EL (cell line): ENCODE measurements at places on chromosomes 5 and 9.
A peak's percentile ranks its signal among the peaks of the same experiment; 100 is the strongest.

GRCh38 chr9:33265211-33265865, 489 bp downstream of the CHMP5 start:
- peak; percentile 15 for DNase-seq

DNA sequence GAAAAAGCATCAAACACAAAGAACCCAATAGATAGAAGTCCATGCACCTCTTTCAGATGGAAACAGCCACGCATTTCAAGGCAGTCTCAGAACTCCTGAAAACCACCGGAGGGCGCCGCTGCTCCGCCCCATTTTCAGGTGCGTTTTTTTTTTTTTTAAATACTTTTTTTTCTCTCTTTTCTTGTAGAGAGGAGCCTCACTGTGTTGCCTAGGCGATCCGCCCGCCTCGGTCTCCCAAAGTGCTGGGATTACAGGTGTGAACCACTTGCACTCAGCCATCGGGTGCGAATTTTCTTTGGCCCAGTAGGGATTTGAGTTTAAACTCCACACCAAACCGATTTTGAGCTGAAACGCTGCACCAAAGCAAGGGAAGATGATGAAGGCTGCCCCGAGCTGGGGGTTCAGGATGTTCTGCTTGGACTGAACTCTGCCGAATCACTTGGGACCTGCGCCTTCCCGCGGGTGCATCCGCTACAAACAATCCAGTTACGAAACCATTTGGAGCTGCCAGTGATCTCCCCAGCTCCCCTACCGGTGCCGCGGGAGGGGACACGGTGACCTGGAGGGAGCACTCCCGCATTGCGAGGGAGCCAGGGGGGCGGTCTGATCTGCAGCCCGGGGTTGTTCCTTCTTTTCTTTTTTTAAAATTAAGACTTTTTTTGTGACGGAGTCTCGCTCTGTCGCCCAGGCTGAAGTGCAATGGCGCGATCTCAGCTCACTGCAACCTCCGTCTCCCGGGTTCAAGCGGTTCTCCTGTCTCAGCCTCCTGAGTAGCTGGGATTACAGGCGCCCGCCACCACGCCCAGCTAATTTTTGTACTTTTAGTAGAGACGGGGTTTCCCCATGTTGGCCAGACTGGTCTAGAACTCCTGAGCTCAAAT, 1.4 kb downstream of the PTGR1 start:
- peak; percentile 64 for DNase-seq

GRCh38 chr5:149839761-149840160, 104.8 kb downstream of the PDE6A start:
- no peak for DNase-seq

- DNase-seq = peak; percentile 70
These were observed 2.4 kb upstream of the VAV2 start for GRCh38 chr9:133994353-133995011.

- peak; percentile 92 for DNase-seq
These were observed 34.4 kb downstream of the MAP1B start for GRCh38 chr5:72141440-72142355.

DNA sequence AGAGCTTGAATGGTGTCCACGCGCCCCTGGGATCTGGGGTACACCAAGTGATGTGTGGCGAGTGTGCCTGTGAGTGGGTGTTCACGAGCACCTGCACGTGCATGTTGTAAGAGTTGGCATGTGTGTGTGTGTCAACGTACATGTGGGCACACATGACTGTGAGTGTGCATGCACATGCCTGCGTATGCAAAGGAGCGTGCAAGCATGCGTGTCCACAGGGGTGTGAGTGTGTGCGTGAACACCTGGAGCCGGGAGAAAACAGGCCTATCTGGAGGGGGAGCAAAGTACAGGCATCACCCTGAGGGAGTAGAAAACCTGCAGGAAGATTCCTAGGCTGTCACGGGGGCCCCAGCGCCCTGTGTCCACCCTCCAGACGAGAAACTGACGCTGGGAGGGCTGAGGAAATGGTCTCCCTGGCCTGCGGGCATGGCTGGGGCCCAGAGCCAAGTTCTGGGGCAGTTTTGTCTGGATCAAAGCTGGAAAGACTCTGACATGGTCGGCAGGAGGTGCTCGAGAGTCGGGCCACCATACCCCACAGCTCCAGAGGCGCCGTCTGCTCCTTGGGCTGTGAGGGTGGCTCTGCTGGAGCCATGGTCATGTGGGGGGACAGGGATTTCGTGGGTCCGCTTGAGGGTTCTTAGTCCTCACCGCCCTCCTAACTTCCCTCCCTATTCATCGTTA, 31.8 kb downstream of the PTGES start:
- no peak for DNase-seq

GRCh38 chr9:1446671-1447070, 396.5 kb downstream of the DMRT2 start:
- DNase-seq = no peak

GRCh38 chr5:90231688-90232087, 177.9 kb downstream of the CETN3 start:
- no peak for DNase-seq

DNA sequence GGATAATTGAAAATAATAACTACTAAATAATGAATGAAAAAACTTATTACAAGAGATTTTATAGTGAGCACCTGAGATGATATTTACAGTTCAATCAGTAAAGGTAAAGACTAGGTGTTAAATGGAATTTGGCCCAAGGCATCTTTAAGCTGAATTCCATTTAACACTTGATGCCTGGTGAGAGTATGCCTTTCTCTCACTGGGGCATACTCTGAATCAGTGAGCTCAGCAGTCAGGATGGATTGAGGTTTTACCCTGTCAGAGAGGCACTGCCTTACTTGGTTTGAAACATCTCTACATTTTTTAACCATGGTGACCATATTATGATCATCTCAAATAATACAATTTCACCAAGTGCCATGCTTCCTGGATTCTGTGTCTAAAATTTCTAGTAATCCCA, 1416.3 kb downstream of the MAT2B start:
- no peak for DNase-seq

DNA sequence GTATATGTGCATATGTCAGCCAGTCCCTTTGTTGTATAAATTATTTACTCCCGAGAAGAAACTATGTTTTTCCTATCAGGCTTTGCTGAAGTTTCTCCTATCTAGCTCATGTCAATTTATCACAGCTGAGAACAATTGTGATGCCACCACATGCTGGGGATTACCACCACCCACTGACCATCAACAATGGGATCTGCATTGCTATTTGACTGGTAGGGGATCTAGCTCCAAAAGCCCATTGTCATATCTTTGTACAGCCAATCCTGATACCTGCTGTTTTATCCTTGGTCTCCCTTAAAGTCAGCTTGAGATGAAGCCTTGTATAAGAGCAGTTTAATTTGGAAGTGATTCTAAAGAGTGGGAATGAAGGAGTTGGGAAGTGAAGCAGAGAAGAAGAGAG, 53.9 kb upstream of the KCNN2 start:
- DNase-seq = no peak

DNA sequence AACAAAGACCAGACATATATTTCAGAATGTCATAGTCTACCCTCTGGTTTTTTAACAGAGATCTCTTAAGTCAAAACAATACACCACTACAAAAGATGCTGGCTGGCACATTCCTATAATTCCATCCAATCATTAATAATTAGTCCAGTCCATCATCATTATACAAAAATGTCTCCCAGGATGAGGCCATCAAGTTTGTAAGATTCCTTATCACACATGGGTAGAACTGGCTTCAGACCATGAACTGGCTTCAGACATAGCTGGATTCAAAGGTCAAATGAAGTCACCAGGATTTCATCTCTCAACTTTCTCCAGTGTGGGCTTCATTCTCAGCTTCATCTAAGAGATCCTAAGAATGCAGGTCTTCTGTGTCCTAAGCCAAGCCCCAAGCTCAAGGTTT, 147.1 kb downstream of the ENC1 start:
- peak; percentile 54 for DNase-seq

GRCh38 chr9:130426883-130427282, 17.9 kb upstream of the ASS1 start:
- peak; percentile 92 for DNase-seq

DNA sequence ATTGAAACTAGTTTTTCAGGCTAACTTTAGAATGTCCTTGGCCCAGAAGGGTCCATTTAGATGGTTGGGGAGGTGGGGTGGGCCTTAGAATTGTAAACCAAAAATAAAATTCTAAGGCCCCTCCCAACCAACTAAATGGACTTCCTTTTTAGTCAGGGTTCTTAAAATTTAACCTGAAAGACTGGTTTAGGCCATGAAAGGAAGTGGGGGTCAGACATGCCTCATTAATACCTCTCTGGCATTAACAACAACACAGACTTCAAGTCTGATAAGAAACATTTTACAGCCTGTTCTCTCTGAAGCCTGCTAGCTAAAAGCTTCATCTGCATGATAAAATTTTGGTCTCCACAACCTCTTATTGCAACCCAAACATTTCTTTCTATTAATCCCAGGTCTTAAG, 65.5 kb upstream of the TNC start:
- no peak for DNase-seq

DNA sequence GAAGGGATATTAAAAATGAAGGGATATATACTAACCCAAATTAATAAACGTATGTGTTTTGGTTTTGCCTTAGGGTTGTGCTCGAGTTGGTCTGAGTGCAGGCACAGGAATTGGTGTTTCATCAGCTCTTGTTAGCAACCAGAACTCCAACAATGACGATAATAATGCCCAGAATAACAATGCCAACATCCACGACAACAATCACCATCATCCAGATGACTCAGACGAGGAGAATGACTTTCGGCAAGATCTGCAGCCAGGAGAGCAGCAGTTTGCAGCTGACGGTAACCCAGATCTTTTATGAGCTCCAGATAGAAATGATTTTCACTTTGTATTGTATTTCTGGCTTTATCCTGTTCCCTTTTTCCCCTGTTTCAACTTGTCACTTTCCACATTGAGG, 33.2 kb downstream of the FBXO38 start:
- DNase-seq = peak; percentile 57

DNA sequence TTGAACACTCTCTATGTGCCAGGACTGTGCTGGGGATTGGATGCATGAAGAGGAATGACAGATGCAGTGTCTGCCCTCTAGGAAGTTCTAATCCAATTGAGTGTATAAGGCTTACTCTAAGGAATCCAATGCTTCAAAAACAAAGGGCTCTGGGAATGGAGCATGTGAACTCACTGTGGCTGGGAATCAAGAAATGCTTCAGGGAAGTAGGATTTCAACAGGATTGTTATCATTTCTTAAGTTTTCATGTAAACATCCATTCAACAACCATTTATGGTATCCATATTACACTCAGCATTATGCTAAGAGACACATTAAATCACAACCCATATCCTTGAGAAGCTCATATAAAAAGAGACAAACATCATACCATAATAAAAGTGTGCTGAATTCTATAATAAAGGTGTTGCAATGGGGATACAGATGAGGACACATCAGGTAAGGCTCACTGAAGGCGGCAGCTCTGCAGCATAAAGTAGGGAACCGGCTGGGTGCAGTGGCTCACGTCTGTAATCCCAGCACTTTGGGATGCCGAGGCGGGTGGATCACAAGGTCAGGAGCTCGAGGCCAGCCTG, 11.3 kb downstream of the SIL1 start:
- no peak for DNase-seq

DNA sequence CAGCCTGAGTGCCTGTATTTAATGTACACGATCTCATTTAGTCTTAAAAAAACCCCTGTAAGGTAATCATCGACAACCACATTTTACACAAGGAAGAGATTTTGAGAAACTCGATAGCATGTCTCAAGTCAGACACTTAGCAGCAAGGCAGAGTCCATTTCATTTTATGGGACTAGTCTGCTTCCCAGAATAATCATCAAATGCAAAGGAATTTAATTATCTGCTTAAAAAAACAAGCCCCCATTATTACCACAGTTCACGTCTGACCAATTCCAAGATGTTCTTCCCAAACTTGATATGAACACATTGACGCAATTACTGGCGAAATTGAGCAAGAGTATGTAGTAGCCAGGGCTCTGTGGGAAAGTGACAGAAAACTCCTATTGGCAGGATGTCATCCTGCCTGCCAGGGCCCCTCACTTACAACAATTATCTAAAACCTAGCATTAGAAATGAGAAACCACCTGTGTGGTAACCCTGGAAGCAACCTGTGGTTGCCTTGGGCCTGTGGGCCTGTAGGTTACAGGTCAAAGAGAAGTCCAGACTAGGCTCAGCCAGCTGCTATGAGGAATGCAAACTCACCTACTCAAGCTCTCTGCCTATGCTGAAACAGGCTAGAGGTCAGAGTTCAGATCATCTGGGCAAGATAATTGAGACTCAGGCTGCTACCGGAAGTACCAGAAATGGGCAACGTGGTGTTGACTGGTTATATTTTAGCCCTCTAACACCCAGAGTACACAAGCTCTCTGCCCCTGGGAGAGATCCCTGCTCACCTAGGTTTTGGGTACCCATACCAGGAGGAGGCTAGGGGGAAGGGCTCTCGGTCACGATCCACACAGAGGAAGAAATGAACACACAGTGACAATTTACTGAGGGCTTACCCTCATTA, 1.6 kb downstream of the B4GALT1 start:
- DNase-seq = peak; percentile 85

DNA sequence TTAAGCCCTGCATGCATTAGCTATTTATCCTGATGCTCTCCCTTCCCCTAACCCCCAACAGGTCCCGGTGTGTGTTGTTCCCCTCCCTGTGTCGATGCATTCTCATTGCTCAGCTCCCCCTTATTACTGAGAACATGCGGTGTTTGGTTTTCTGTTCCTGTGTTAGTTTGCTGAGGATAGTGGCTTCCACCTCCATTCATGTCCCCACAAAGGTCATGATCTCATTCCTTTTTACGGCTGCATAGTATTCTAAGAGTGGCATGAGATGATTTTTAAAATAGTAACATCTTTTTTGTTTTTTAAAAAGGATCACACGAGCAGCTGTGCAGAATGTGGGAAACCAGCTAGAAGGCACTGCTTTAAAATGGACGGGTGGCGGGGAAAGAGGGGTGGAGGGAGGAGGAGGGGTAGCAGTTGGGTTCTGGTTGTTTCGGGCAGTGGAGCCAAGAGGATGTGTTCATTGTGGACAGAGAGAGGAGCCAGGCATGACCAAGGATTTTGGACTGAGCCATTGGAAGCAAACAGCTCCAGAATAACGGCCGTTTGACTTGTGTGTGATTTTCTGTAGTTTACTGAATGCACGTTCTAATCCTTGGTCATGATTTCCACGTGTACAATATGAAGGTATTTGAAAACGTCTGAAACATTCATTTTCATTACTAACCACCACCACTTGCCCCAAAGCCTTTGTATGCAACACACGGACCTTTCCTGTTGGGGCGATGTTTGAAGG, 1.7 kb upstream of the TENT4A start:
- DNase-seq = no peak

DNA sequence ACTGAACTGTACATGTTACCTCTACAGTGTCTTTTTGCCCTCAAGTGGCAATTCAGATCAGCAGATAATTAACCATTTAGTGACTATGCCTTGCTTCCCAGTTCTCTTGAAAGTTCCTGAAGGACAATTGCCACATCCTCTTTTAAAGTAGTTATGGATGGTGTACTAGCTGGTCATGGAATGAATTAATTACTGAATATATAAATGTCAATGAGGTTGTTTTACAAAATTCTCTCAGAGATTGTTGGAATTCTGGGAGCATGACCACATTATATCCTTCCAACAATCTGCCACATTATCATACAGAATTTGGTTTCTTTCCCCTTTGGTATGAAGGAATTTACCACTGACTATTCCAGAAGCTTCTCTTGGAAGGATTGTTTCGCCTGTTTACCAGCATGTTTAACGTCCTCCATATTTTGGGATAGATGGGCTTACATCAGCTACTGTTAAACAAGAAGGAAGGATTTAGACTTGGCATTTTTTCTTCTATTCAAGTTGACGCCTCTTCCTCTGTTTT, 176.4 kb downstream of the CD180 start:
- DNase-seq = no peak

GRCh38 chr5:82164977-82165713, 113.0 kb downstream of the RPS23 start:
- DNase-seq = peak; percentile 67

GRCh38 chr9:35832814-35833213, 3.8 kb downstream of the TMEM8B start:
- no peak for DNase-seq
